ENCODE measurements at places on chromosomes 5 and 9.

GRCh38 chr9:69919461-69920061, 98.9 kb downstream of the CFAP95 start:
- DNase-seq = no peak

DNA sequence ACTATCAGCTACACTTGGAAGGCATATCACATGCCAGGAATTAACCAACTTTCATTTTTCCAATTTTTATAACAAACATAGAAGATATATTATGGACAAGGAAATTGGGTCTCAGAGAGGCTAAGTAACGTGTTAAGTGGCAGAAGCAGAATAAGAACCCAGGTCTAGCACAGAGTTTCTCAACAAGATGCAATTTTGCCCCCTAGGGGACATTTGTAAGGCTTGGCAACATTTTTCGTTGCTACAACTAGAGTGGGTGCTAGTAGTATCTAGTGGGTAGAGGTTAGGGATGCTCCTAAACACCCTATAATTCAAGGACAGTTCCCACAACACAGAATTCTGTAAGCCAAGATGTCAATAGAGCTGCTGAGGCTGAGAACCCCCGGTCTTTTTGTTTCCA, 180.6 kb downstream of the SNCAIP start:
- DNase-seq = no peak

DNA sequence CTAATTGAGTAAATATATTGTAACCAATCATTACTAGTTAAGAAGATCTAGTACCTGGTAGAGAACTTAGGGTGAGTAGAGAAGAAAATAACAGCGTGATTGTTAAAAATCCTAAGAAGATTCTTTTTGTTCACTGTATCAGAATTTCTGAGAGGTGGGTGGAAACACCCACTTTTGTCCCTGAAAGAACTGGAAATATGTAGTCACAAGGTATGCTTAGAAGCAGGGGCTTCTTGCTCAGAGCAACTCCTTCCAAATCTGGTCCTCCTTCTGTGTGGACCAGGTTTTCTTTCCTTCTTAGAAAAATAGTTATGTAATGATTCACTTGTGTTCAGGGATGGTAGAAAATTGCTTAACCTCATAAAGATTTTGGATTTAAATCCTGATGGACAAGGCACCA, 11.9 kb upstream of the TOMM5 start:
- DNase-seq = no peak

DNA sequence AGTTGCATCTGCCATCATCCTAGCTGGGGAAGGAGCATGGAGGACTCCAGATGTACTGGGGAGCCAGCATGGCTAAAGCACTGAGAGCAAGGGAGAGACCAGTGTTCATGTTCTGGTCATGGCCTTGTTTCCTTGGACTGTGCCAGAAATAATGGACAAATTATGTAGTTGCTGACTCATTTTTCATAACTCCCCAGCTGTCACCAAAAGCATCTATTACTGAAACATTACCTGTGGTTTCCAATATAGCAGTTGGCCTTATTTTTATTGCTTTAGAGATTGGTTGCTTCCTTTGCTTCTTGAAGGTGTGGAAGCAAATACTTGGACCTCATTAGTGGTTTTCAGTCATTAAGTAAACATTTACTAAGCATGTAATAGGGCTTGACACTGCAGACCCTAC, 11.3 kb downstream of the RALGPS1 start:
- DNase-seq = no peak

DNA sequence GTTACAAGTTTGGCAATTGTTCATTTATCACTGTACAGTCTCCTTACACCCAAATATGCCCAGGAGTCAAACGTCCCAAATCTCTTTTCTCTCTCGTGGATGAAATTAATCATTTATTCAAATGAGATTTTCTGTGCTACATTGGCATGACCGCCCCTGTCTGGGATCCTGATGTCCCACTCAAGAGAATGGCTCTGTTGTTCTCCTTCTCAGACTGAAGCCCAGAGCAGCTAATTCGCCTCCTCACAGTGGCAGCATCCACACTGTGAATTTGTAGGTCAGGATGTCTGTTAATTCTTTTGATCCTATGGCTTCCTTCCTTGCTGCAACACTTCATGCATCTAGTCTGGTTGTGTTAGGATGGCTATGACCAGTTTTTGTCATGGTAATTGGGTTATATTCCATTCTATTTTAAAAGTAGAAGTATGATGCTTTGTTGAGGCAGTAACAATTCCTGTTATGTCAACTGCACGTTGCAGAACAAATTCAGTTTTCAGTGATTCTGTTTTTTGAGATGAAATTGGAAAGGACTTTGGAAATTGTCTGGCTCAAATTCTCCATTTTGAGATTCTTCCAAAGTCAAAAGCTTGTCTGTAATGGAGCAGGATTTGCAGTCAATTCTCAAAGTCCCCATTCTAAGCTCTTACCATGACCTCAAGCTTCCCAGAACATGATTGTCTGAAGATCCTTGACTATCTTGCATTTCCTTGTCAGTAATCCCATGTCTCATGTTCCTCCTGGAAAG, 141.5 kb upstream of the GAS1 start:
- no peak for DNase-seq

- no peak for DNase-seq
Observed at GRCh38 chr5:98299435-98299834, 474.0 kb upstream of the RGMB start.

Measured in stimulated activated CD4-positive, alpha-beta T cell treated with anti-CD3 and anti-CD28 coated beads, Interleukin-4, amount 100 ng/mL, for 24 hours (primary cell).